ENCODE measurements at places on chromosomes 1 and 21.

GRCh38 chr1:151238467-151238739 is 16.1 kb upstream of the PSMD4 start:
- DNase-seq: no peak

GRCh38 chr1:32071758-32072621 is 749 bp upstream of the TMEM39B start:
- DNase-seq: no peak

- DNase-seq: no peak
Observed at GRCh38 chr1:5221451-5221850, 567.0 kb downstream of the AJAP1 start.

- no peak for DNase-seq
Observed at GRCh38 chr1:175182201-175182746, 10.3 kb downstream of the KIAA0040 start.

GRCh38 chr1:214021321-214021720 is 33.5 kb downstream of the PROX1 start:
- DNase-seq: no peak

DNA sequence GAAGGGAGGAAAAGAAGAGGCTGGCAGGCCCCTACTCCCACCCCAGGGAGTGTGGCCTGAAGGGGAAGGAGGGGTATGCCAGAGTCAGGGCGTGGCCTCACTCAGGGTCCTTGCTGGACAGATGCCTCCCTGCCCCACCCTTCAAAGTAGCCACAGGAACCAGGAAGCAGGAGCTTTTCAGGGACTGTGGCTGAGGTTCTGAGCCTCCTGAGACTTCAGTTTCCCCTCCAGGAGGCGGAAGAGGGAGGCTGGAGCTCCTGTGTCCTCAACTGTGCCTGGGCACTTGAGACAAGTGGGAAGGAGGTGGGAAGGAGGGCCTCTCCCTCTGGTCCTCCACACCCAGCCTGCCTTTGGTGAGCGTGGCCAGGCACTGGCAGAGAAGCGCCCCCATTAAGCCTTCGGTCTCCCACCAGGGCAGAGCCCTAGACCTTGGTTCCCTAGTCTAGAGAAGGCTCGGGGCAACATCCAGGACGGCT is 5.3 kb downstream of the CELSR2 start:
- no peak for DNase-seq

GRCh38 chr1:207007352-207008033 is 25.1 kb downstream of the C1orf116 start:
- no peak for DNase-seq

GRCh38 chr1:63784083-63784482 is 10.3 kb downstream of the ROR1 start:
- DNase-seq: no peak

GRCh38 chr1:29349871-29350491 is 113.7 kb downstream of the PTPRU start:
- DNase-seq: no peak

DNA sequence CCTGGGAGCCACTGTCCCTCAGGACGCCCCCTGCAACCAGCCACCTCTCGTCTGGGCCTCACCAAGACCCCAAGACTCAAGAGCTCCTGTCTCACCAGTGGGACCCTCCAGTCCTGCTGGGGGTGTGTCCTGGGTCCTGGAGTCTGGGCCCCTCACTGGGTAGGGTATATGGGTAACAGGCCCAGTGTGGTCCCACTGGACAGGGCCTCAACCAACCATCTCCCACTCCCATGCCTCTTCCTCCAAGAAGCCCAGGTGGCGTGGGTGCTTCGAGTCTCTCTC is 725 bp upstream of the VWA1 start:
- no peak for DNase-seq

DNA sequence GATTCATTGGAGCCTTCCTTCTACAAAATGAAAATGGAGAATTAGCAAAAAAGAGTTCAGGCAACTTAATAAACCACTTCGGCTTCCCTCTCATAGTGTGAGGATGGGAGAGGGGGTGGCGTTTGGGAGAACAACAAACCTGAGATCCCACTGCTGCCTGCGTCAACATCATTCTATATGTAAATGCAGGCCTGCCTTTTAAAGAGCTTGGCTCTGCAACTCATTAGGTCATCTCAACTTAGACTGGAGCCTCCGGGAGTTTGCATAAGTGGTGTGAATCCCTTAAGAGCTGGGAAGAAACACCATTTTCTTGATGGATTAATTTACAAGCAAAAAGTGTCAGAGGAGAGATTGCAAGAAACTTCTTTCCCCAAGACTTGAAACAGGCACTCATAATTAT is 127.6 kb upstream of the DAB1 start:
- peak; percentile 22 for DNase-seq

GRCh38 chr1:3135744-3136455 is 66.9 kb downstream of the PRDM16 start:
- peak; percentile 82 for DNase-seq

DNA sequence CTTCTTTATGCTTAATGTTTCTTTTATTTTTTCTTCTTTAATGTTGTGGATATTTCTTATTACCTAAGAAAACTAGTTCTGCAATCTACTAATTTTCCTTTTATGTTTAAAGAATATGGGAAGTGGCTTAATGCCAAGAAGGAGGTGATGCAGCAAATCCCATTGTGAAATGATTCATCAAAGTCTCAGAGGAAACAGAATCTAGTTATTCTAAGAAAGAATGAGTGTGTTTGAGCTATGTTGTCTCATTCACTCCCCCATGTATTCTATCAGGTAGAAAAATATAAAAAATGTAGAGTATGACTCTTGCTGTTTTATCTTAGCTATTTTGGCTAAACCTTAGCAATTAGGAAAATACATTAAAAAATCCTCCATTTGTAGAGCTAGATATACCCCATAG is 659.9 kb upstream of the RGS18 start:
- DNase-seq: no peak

DNA sequence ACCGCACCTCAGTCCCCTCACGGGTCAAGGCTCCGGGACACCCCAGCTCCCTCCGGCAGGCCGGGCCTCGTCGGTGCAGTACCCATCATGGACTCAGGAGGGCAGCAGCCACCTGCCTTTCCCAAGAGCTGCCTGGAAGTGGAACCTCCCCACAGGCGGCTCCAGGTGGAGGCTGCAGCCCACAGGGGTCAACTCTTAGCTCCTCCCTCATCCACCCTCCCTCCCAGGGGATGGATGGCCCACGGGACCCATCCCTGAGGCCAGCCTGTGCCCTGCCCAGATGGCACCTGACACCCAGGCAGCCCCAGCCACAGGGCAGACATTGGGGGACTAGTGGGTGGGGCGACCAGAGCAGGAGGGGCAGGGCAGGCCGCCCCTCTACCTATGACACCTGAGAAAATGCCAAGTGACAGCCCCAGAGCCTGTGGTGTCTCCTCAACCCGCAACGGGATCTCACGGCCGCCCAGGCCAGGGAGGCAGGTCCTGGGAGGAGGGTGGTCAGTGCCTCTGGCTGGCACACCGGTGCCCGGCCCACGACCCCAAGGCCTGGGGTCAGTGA is 1.2 kb upstream of the ARHGEF16 start:
- peak; percentile 97 for DNase-seq

DNA sequence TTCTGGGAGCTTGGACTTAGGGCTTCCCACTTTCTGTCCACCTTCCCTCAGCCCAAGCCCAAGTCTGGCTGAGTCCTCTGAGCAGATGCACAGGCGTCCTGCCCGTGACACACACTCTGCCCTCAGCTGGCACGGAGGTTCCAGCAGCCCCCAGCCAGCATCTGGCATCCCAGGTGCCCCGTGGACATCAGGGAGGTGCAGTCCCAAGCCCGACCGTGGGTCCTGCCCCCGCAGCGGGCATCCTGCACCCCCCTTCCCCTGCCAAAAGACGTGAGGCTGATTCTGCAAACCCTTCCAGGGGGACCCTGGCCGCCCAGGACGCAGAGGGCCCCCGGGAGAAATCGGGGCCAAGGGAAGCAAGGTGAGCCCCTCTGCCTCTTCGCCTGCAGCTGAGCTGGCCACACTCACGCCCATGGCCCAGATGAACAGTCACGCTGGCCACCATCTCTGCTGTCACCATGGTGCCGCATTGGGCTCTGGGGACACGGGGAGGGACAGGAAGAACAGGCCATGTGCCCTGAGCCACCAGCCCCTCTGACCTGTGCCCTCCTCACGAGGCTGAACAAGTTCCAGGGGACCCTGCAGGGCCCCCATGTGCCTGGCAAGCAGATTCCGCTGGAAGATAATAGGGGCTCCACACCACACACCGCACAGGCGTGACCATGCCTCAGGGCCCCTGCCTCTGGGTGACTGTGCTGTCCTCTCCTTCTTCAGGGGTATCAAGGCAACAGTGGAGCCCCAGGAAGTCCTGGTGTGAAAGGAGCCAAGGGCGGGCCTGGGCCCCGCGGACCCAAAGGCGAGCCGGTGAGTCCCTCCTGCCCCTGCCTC is 20.6 kb downstream of the COL6A2 start:
- peak; percentile 60 for DNase-seq

DNA sequence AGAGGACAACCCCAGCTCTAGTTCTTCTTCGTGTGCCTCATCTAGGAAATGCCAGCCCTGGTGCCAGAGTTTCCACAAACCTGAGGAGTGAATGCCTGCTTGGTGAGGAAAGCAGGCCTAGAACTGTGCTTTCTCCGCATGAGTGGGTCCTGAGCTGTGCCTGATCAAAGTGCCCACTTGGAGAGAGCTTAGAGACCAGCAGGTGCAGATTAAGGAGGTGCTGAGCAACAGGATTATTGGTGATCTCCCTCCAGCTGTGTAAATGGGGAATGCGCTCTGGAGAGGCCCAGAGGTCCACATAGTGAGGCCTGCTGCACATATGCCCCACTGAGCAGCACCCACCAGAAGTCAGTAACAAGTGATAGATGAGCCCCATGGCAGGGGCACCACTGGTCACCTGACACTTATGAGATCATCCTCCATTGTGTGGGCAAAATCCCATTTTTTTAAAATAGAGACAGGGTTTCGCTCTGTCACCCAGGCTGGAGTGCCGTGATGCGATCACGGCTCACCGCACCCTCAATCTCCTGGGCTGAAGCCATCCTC is 127.2 kb upstream of the ZC3H12A start:
- no peak for DNase-seq

DNA sequence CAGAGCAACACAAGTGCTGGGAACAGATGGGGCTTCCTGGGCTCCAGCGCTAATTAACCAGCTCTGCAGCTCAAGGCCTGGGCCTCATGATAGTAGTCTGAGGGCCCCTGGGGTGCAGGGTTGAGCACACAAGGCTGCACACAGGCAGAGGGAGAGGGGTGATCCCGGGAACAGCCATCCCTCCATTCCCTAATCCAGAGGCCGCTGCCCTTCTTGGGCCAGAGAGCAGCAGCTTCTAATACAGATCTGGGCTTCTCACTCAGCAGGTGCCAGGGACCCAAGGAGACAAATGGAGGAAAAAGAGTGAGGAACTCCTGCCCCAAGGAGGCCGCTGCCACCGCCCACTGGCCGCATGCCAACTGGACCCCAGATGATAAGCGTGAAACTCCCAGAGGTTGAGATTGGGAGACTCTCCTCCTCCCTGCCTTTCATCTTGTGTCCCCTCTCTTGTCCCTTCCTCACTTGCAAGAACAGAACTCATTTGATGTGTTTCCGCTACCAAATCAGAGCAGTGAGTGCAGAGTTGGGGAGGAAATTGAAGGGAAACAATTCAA is 58.0 kb upstream of the IFNAR2 start:
- no peak for DNase-seq

- no peak for DNase-seq
Observed at GRCh38 chr1:25369241-25369640, 31.1 kb downstream of the TMEM50A start.

GRCh38 chr1:39892601-39893595 is 8.8 kb downstream of the MYCL start:
- peak; percentile 80 for DNase-seq

DNA sequence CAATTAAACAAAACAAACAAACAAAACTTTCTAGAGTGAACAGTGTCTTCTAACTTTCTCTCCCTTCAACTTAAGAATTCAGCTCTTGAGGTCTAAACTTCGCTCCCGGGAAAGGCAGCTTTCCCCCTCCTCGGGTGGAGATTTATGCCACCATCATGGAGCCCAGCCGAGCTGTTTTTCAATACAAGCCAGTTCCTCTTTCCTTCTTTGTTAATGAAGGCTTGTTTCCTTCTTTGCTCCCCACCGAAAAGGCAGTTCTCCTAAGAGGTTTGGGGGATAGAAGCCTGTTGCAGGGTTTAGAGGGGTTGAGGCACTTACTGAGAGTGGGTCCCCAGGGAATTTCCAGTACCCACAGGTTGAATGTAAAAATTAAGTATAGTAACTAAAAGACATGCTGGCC is 26.5 kb downstream of the OLIG1 start:
- DNase-seq: no peak

DNA sequence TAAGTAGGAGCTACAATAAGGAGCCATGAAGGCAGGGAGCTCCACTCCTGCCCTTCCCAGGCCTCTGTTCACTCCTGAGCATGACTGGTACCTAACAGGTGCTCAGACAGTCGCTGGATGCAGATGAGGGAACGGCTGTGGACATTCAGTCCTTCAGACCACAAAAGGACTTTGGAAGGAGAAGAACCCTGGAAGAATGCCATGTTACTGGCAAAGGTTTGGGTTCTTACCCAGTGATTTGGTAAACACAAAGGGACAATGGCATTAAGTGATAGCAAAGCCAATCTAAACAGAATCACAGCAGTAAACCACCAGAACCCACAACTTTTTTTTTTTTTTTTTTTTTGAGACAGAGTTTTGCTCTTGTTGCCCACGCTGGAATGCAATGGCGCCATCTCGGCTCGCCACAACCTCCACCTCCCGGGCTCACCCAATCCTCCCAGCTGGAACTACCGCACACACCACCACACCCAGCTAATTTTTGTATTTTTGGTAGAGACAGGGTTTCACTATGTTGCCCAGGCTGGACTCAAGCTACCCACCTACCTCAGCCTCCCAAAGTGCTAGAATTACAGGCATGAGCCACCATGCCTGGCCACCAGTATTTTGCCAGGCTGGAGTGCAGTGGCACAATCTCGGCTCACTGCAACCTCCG is 7.5 kb upstream of the CBR3 start:
- no peak for DNase-seq

GRCh38 chr1:181115368-181115684 is 26.8 kb downstream of the IER5 start:
- DNase-seq: no peak

- no peak for DNase-seq
Observed at GRCh38 chr1:210669951-210670350, 341.2 kb downstream of the HHAT start.

GRCh38 chr1:25360596-25361581 is 22.8 kb downstream of the TMEM50A start:
- no peak for DNase-seq

DNA sequence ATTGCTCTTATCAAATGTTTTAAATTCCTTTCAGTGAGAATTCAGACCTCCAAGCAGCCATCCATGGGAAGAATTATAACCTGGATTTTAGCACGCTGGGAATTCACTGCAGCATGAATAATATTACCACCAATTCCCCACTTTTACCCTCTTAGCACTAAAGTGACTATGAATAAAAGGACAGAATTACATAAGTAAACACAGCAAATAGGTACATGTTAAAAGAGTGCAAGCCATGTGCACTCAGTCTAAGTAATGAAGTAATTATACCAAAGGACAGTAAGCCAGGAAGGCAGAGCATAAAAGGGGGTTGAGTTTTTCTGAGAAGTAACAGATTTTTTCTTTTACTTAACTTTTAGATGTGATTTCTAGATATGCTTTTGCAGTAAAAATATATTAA is 176.3 kb downstream of the DENND1B start:
- no peak for DNase-seq

GRCh38 chr1:14941864-14942263 is 211.7 kb upstream of the TMEM51 start:
- no peak for DNase-seq
